ENCODE measurements at places on chromosomes 5 and 9.

- DNase-seq: no peak
Measured at GRCh38 chr9:85167146-85167545, 497.6 kb downstream of the NTRK2 start.

DNA sequence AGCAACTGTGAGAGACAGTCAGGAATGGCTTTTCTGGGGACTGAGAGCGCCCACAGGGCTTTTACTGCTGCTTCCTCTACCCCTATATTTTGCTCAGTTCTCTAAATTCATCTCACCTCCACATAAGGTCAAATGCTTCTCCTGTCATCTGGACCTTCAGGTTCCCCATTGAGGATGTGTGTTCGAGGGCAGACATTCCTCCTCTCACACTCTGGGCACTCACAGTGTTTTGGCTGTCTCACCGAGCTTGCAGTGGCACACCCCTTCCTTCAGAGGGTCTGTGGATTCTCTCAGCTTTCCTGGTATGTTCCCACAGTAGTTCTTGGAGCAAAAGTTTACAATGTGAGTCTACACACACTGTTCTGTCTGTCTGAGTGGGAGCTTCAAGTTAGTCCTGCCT lies 127.8 kb upstream of the GLRA1 start:
- no peak for DNase-seq

DNA sequence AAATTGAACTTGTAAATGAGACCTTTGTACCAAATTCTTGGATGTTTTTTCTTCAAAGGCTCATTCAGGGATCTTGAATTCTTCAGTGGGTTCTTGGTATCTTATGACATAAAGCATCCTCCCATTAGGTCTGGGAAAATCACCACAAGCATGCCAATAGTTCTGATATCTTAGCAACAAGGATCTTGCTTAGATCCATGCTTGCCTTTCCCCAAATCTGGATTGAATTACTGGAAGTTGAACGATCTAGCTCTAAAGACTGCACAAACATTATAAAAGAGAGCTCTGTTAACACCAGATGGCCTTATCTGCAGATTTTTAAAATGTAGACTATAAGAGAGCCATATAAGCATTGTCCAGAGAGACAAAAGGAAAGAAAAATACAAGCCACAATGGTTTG lies 266.3 kb downstream of the RAB3C start:
- DNase-seq: no peak

- no peak for DNase-seq
Measured at GRCh38 chr5:52822437-52822836, 34.7 kb downstream of the ITGA1 start.

GRCh38 chr9:5185220-5185840 lies at the start of gene INSL6:
Gene INSL6 (minus strand): TSS chr9:5185639. CDS start chr9:5185602, 37 bp downstream.
- no peak for DNase-seq
